ENCODE measurements at places on chromosomes 5 and 9.

DNA sequence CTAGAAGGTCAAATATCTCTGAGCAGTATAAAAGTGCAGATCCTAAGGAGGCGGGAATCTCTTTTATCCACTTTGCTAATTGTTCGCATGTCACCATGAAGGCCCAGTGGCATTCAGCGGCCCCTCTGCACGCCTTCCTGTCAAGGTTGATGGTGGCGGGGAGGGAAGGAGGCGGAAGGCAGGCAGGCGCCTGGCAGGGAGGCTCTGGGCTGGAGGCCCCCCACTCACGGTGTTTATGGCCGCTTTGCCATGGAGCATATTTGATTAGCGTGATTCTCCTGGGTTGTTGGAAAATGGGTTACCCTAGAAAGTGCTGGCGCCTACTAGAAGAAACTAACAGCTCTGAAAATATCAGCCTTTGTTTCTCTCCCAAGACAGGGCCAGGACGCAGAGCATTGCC is 209.6 kb downstream of the FSTL4 start:
- DNase-seq: no peak

- no peak for DNase-seq
These were observed 12.8 kb upstream of the LAMC3 start for GRCh38 chr9:130996205-130996604.

DNA sequence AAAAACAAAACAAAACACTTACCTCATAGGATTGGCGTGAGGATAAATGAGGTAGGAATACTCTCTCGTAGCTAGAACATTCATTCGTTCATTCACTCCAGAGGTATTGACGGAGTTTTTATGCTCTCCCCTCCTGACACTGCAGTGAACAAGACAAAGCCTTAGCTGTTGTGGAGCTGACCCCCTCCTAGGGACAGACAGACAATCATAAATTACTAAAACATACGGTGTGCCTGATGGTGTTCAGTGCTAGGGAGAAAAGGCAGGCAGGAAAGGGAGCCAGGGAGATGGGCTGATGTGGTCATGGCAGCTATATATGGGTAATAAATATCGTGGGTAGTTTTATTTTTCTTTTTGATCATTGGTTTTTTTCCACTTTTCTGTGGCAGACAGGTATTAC is 5.7 kb upstream of the BRD3 start:
- DNase-seq: no peak

DNA sequence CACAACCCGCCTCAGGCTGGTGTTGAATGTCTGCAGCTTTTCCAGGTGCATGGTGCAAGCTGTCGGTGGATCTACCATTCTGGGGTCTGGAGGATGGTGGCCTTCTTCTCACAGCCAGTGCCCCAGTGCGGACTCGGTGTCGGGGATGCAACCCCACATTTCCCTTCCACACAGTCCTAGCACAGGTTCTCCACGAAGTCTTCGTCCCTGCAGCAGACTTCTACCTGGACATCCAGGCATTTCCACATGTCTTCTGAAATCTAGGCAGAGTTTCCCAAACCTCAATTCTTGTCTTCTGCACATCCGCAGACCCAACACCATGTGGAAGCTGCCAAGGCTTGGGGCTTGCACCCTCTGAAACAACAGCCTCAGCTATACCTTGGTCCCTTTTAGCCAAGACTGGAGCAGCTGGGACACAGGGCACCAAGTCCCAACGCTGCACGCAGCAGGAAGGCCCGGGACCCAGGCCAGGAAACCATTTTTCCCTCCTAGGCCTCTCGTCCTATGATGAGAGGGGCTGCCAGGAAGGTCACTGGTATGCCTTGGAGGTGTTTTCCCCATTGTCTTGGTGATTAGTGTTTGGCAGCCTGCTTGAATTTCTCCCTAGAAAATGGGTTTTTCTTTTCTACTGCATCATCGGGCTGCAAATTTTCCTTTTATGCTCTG is 18.2 kb downstream of the PSIP1 start:
- DNase-seq: no peak

- DNase-seq: no peak
These were observed 293.8 kb downstream of the CWC27 start for GRCh38 chr5:65062469-65063083.

Measured in NCI-H1436 treated with DMSO at 0.1 percent for 48 hours (cell line).